ENCODE measurements at places on chromosomes 3 and 15. TPM values are rescaled to one million over a fixed set of nuclear protein-coding genes. Genes with fewer than 3 reads are reported as not detected.

DNA sequence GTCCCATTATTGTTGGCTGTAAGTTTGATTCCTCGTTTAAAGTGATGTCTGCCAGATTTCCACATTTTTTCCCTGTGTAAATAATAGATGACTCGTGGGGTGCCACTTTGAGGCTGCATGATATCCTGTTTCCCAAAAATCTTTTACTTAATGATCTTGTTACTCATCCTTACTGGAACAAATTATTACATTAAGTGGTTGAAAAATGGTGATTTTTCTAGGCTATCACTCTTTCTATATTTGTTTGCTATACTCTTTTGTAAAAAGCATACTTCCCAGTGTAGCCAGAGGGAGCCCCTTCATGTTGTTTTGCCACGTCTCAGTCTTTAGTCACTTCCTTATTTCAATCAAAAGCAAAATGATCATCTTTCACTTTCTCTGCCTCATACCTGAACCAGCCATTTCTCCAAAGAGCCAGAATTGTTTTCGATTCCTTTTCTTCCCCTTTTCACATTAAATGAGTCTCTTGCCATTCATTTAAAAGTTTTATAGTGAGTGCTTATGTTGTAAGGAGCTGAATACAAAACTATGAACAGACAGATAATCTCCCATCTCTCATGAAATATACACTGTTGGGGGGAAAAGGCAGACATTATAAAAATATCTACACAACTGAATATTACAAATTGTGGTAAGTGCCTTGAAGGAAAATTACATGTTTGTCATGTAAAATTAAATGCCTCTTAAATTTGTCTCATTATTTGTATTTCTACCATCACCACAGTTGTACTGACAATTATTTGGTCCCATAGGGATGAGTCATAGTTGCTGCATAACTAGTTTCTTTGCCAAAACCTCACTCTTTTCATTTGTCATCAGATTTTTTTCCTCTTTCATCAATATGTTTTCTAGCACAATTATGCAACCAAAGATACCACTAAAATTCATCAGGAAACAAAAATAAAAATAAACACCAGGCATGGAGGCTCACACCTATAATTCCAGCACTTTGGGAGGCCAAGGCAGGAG lies 41.5 kb downstream of the ADGRG7 start:
- DNase-seq, result peak; percentile 54

- DNase-seq, result peak; percentile 15
Observed at GRCh38 chr3:161096771-161097367, 8.3 kb downstream of the B3GALNT1 start.

Gene GRIP2
- 0.64 TPM for total RNA-seq

Gene TRIM42
- total RNA-seq, result not detected

Data from fibroblast of villous mesenchyme (primary cell).